Glomerular endothelial cell (primary cell): ENCODE measurements at places on chromosomes 13 and 19. TPM values are rescaled to one million over a fixed set of nuclear protein-coding genes. Genes with fewer than 3 reads are reported as not detected.

DNA sequence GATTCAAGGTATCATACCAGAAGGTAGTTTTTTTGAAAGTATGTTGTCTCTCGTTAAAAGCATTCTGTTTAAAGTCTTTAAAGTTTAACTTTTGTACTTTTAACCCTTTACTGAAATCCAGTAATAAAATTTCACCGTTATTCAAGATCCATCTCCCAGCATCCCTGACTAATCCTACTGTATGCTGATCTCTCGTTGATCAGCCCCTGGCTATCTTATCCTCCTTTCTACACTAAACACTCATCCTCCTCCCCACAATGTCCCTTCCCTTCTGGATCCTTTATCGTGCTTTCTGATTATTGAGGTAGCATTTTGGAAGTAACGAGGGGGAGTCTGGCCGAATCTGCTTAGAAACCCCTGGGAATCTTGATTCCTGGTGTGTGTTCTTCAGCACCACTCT, 1.3 kb downstream of the TPP2 start:
- no peak for DNase-seq

GRCh38 chr19:16970821-16971220, 55.8 kb downstream of the CPAMD8 start:
- DNase-seq: no peak

GRCh38 chr13:45808925-45809324, 42.6 kb downstream of the SIAH3 start:
- no peak for DNase-seq

Gene PRSS57
- total RNA-seq: 2.2 TPM in 1 of 2 replicates, not detected in the other

Gene PDX1
- total RNA-seq: not detected in 2 replicates

DNA sequence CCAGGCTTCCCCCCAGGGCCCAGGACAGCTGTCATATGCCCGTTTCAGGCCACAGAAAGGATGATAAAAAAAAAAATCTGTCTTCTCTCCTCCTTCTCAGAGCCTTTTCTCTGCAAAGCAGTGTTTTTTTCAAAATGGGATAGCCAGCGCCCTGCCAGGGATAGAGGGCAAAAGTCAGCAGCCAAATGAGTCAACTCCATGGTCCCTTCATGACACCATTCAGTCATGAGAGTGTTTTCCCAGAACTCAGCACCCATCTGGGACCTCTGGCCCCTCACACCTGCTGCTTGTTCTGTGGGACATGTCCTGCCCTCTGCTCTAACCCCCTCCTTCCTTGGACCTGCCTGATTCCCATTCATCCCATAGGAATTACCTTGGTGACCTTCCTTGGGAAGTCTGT, 95.0 kb downstream of the CYSLTR2 start:
- DNase-seq: no peak

Gene STXBP2
- total RNA-seq: 33.4 and 47.7 TPM in 2 replicates

Gene NKPD1
- 0.29 TPM in 2 replicates for total RNA-seq

GRCh38 chr13:99191336-99191899, 9.2 kb upstream of the UBAC2 start:
- DNase-seq: no peak

DNA sequence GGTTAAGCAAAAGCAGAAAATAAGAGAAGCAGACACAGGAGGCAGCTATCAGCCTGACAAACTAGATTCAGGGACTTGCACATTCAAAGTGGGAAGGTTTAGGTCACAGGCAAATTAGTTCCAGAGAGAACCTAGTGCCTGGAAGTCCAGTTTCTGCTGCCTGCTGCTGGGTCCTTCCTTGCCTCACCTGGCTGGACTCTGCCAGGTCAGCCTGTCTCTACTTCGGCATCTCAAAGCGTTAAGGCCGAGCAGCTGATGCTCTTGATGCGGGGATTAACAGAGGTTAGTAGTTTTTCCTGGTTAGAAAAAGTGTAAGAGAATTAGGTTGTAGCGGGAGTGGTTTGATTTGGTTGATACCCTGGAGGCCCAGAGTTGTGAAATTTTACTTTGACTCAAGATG, 52.0 kb downstream of the KLF5 start:
- DNase-seq: no peak

GRCh38 chr13:39552246-39552645, 50.7 kb downstream of the LHFPL6 start:
- no peak for DNase-seq

DNA sequence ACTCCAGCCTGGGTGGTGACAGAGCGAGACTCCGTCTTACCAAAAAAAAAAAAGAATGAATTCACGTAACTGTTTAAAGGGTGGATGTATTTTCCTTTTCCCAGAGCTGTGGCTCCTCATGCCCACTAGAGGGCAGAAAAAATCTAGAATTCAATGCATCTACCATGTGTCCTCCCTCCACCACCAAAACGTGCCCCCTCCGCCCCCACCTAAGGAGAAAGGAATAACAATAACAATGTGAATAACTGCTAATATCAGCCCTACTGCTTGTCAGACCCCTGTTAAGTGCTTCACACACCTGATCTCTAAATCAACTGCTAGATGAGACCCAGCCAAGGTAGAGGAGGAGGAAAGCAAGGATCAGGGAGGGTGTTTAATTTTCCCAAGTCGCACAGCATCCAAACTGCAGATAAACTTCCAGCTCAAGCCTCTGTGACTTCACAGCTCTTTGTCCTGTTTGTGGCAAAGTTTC, 20.2 kb upstream of the PNMA8B start:
- DNase-seq: no peak

Gene ZNF382
- 6.0 and 8.5 TPM in 2 replicates for total RNA-seq

Gene GPR12
- total RNA-seq: not detected in 2 replicates

DNA sequence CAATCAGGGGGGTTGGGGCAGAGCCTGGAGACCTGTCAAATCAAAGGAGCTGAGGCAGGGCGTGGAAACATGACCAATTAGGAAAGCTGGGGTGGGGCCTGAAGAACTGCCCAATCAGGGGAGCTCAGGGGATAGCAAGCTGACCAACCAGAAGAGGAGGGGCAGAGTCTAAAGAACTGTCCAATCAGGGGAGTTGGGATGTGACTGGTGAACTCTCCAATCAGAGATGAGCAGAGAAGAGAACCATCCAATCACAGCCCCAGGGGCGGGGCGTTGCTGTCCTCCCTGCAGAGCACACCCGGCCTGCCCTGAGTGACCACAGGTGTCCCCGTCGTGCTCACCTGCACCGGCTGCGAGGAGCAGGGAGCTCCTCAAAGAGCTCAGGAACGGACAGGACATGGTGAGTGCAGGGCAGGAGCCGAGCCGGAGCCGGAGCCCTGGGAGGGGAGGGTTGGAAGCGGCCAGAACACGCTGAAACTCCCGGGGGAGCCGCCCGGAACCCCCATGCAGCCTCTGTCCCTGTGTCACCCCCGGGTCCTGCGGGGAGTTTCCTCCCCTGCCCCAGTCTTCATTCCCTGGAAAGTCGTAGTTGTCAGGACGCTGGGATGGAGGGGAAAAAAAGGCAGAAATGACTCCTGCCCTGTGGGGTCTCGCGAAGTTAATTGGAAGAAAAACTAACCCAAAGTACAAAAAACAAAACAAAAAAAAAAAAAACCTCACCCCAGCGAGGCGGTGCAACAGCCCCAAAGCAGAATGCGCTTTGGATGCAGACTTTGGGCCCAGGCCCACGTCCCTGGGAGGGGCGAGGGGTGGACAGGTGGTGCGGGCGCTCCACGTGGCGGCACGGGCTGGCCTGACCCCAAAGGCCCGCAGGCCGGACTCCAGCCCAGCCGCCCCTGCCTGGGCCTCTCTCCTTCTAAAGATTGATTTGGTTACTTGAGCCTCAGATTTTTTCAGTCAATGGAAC, at the start of gene ZNF556:
ZNF556 (plus strand) TSS at position 311 of the 967 bp plus-strand sequence; CDS start at position 398, 87 bp downstream.
- DNase-seq: no peak

DNA sequence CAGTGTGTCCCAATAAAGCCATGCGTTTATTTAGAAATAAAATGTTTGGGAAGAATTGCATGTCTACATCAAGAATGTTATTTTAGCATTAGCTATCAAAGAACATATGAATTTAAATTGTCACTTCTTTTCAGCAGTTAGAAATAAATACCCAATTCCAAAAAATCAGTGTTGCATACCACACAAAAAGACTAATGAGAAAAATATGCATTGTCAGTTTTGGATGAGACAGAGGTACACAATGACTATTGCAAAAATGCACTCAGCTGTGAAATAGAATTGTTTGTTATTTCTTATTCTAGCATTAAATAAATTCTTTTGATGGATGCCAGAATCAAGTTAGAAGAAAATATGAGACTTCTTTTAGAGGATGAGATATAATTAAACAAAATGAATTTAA, 833.9 kb downstream of the SLITRK1 start:
- DNase-seq: no peak

Gene WDR87
- total RNA-seq: not detected in 2 replicates

Gene MCF2L
- 2.4 and 23.4 TPM in 2 replicates for total RNA-seq

DNA sequence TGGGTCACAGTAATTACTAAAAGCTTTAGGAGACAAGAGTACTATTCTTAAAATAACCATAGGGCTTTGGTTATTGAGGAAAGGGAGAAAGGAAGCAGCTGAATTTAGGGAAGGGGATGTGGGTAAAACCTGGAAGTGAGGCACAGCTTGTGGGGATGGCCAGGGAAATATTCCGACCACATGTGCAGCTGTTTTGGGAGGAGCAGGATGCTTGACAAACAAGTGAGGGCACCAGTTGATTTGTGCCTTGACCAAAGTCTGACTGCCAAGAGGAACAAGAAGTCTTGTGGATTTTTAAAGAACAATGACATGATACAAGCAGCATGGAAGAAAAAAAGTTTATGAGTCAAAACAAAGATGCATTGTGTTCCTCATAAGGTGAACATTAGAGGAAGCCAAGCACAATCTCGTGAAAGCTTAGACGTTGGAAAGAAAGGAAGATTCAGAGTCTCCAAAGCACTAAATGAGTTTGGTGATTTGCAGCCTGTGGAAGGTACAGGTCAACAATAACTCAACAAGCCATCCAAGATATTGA, 108.5 kb upstream of the GPC6 start:
- DNase-seq: no peak

Gene OR7A17
- not detected in 2 replicates for total RNA-seq

DNA sequence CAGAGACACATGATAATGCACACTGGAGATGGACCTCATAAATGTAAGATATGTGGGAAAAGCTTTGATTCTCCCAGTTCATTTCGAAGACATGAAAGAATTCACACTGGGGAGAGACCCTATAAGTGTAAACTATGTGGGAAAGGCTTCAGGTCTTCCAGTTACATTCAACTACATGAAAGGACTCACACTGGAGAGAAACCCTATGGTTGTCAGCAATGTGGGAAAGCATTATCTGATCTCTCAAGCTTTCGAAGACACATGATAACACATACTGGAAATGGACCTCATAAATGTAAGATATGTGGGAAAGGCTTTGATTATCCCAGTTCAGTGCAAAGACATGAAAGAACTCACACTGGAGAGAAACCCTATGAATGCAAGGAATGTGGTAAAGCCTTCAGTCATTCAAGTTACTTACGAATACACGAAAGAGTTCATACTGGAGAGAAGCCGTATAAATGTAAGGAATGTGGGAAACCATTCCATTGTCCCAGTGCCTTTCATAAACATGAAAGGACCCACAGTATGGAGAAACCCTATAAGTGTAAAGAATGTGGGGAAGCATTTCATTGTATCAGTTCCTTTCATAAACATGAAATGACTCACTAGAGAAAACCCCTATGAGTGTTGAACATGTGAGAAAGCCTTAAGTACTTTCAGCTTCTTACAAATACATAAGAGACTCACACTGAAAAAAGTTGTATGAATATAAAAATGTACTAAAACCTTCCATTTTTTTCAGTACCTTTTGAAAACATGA, 14.7 kb downstream of the ZNF441 start:
- DNase-seq: no peak

- no peak for DNase-seq
Measured at GRCh38 chr13:27810461-27810860, 18.2 kb downstream of the GSX1 start.

Gene LILRB3
- total RNA-seq: not detected in 2 replicates

GRCh38 chr13:40342901-40343300, 323.5 kb downstream of the FOXO1 start:
- DNase-seq: no peak

Gene ZFP30
- 6.8 and 17.8 TPM in 2 replicates for total RNA-seq

DNA sequence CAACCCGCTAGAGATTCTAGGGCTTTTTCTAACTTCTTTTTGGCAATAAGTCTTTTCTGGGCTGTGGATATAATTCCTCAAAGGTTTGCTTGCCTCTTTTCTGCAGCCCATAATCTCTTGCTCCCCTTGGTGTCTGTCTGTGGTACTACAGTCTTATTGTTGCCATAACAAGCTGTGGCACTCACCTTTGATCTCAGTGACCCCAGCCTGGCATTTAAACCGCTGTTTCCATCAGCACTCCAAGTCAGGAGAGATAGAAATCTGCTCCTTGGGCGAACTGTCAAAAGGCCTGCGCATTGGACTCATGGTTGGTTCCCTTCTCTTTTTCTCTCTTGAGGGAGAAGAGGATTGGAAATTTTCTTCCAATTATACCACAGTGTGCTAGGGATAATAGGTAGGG, 14.5 kb upstream of the MPHOSPH8 start:
- DNase-seq: no peak

DNA sequence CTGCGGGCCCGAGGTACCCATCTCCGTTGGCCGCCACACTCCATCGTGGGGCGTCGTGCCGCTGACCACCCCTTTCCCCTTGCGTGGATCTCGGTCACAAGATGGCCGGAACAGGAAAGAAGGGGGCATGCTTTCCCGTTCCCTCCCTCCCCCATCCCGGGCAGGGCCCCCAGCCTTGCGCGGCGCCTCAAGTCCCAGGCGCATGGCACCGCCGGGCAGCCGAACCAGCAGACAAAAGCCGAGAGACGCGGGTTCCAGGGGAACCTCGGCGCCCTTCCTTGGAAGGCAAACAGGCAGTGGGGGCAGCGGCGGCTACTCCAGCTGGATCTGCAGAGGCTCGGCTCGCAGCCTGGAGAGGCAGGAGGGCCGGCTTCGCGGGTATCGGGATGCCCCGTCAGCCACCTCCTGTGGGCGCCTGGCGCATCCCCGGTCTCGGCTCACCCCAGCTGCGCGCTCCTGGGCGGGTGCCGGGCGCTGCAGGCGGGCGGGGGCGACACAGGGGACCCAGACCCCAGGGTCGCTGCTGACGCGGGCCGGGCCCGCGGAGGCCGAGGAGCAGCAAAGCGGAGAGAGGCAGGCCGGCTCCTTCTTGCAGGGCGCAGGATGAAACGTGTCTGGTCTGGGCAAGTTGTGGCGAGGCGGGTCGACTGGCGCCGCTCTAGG, 439 bp downstream of the DZIP1 start:
- no peak for DNase-seq

- no peak for DNase-seq
Measured at GRCh38 chr13:34017231-34017630, 199.3 kb downstream of the RFC3 start.

- no peak for DNase-seq
Measured at GRCh38 chr19:28936001-28936400, 276.9 kb downstream of the UQCRFS1 start.

- DNase-seq: no peak
Measured at GRCh38 chr19:50717026-50717723, 2.4 kb downstream of the SHANK1 start.
